Activated T-helper 2 cell treated with anti-CD3 and anti-CD28 coated beads, Interferon-gamma antibody, Interleukin-2, Interleukin-4, amounts not matched to agents 10 μg/mL and 5 μg/mL and 100 μg/mL, durations not matched to agents 14 hours and 24 hours and 36 hours (primary cell): ENCODE measurements at places on chromosomes 6 and 20. TPM values are rescaled to one million over a fixed set of nuclear protein-coding genes. Genes with fewer than 3 reads are reported as not detected.

GRCh38 chr6:122752459-122752858 lies 27.1 kb upstream of the FABP7 start:
- no peak for DNase-seq
- H3K27ac ChIP-seq, result no peak overlapping the region
- H3K27me3 ChIP-seq, result peaks cover 2% of the 10 kb centered on the region

- DNase-seq, result no peak
- no peaks in the 10 kb centered on the region for H3K27me3 ChIP-seq
- H3K36me3 ChIP-seq, result peaks cover 28% of the 10 kb centered on the region
- no peak overlapping the region for H3K4me3 ChIP-seq
- peaks cover 2% of the 10 kb centered on the region for H3K4me1 ChIP-seq
Measured at GRCh38 chr6:73299151-73299971, 36.4 kb upstream of the KHDC1 start.

ACTL10 gene
- 2.6 and 3.3 TPM in 2 replicates for total RNA-seq

E2F3 gene
- 27.9 TPM in 2 replicates for total RNA-seq

DNA sequence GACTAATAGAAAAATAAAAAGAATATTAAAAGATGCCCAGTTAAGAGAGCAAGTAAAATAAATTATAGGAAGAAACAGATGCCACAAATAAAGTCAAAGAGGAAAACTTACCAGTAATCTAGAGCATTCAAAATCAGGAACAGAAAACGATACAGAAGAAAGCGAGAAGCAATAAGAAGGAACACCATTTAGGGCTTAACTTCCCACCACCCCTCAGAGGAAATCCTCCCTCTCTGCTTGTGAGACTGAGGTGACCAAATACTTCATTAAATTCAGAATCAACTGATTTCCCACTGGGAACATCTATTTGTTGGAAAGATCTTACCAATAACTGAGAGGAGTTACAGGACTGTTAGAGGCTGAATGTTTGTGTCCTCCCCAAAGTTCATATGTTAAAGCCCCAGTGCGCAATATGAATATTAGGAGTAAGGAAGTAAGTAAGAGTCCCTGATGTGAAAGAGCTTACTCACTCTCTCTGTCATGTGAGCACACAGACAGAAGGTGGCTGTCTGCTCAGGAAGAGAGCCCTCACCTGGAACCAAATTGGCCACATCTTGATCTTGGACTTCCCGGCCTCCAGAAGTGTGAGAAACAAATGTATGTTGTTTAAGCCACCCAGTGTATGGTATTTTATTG lies 19.5 kb downstream of the KATNA1 start:
- H3K4me1 ChIP-seq, result peaks cover 11% of the 10 kb centered on the region
- peaks cover 30% of the 10 kb centered on the region for H3K36me3 ChIP-seq
- peak overlapping the region; percentile 69 for H3K27ac ChIP-seq
- H3K4me3 ChIP-seq, result no peak overlapping the region
- no peak for DNase-seq

DNA sequence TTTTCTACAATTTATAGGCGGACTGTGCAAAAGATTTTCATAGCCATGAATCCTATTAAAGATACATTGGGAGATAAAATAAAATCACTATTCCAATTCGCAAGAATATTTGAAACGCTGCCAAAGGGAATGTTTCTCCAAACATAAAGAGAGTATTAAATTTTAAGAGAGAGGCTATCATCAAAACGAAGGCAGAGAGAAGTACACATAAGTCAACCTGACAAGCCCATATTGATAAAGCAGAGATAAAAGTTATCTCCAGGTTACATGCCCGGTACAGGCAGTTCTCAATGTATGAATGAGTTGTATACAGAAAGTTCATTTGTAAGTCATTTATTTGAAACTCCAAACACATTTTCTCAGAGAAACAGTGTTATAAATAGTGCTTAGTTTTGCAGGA lies 193.1 kb downstream of the ATXN1 start:
- H3K4me3 ChIP-seq, result no peak overlapping the region
- DNase-seq, result no peak
- H3K4me1 ChIP-seq, result peaks cover 24% of the 10 kb centered on the region
- H3K27me3 ChIP-seq, result no peaks in the 10 kb centered on the region

GRCh38 chr6:18034798-18035202 lies 47.4 kb upstream of the KIF13A start:
- no peaks in the 10 kb centered on the region for H3K36me3 ChIP-seq
- H3K27me3 ChIP-seq, result peaks cover 21% of the 10 kb centered on the region
- no peak overlapping the region for H3K27ac ChIP-seq

DNA sequence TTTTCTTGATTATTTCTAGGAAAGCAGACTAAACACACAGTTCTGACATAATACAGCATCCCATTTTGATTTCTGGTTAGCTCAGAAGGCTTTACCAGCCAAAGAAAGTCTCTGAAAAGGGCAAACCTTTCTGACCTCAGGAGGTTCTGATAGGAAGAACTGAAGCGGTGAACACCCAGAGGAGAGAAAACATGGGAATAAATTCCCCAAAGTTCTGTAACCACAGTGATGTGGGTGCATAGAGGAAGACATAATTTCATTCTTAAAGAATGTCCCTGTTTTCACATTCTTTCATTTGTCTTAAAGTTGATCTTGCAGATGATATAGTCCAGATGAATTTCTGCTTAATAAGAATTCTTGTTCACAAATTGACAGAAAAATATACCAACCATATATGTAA lies 60.3 kb downstream of the RSPO3 start:
- no peak overlapping the region for H3K27ac ChIP-seq
- DNase-seq, result no peak
- H3K36me3 ChIP-seq, result no peaks in the 10 kb centered on the region
- H3K27me3 ChIP-seq, result peaks cover 20% of the 10 kb centered on the region
- no peaks in the 10 kb centered on the region for H3K4me1 ChIP-seq
- no peak overlapping the region for H3K4me3 ChIP-seq

DNA sequence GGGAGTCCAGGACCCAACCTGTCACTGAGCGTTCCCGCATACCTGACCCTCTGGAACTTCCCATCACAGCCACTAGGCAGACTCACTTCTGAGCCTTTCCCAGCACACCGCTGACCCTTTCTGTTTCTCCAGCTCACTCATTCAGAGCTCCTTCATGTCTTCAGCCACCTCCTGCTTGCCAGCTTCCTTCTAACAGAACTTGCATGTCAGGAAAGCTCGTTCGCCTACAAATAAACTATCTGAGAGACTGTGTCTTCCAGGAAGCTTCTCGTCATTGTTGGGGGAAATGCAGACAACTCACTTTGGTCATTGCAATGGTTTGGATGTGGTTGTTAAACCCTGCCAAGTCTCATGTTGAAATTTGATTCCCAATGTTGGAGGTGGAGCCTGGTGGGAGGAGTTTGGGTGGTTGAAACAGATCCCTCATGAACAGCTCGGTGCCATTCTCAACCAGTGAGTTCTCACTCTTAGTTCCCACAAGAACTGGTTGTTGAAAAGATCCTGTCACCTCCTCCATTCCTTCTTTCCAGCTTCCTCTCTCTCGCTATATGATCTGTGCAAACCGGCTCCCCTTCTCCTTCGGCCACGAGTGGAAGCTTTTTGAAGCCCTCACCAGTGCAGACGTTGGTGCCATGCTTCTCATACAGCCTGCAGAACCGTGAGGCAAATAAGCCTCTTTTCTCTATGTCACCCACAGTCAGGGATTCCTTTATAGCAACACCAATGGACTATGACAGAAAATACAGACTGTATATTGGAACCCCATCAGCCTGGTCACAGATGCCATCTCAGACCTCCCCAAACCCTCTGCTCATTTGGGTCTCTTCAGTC lies 1.4 kb upstream of the MUC21 start:
- no peak for DNase-seq
- no peak overlapping the region for H3K4me3 ChIP-seq
- H3K27me3 ChIP-seq, result peaks cover 39% of the 10 kb centered on the region
- no peaks in the 10 kb centered on the region for H3K36me3 ChIP-seq
- H3K27ac ChIP-seq, result no peak overlapping the region

DNA sequence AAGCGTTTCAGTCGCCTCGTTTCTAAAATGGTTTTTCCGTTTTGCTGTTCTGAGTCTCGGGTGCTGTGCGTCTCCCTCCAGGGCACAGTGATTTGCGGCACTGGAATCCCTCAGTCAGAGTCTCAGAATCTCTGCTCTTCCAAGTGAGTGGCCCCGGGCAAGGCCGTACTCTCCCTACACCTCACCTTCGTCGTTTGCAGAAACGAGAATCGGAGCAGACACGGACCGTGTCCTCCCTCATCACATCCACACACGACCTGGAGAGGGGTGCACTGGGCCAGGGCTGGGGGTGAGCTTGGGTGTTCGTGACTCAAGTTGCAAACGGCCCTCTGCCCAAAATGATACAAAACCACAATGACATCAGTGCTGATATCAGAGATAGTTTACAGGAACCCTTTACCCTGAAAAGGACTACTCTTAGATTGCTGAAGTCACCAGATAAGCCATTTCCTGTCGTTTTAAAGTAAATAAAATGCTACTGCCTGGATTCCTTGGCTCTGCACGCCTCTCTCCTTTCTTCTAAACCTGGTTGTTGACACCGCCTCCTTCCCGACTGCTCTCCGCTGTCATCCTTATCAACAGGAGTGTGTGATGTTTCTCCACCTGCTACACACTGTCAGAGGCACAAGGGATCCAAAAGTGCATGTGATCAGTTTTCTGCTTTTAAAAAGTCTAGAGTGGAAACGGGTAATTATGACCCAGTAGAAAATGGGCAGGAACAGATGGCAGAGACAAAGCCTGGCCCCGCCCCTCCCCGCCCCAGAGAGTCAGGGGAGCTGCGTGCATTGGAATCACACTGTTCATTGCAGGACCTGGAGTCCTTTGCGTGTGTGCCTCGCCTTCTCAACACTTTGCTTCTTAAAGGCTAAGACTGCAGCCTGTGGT lies 38.4 kb downstream of the KIF25 start:
- peak overlapping the region; percentile 87 for H3K27ac ChIP-seq
- peaks cover 5% of the 10 kb centered on the region for H3K36me3 ChIP-seq
- H3K27me3 ChIP-seq, result peaks cover 5% of the 10 kb centered on the region
- H3K4me1 ChIP-seq, result peaks cover 6% of the 10 kb centered on the region
- peak overlapping the region; percentile 71 for H3K4me3 ChIP-seq

DNA sequence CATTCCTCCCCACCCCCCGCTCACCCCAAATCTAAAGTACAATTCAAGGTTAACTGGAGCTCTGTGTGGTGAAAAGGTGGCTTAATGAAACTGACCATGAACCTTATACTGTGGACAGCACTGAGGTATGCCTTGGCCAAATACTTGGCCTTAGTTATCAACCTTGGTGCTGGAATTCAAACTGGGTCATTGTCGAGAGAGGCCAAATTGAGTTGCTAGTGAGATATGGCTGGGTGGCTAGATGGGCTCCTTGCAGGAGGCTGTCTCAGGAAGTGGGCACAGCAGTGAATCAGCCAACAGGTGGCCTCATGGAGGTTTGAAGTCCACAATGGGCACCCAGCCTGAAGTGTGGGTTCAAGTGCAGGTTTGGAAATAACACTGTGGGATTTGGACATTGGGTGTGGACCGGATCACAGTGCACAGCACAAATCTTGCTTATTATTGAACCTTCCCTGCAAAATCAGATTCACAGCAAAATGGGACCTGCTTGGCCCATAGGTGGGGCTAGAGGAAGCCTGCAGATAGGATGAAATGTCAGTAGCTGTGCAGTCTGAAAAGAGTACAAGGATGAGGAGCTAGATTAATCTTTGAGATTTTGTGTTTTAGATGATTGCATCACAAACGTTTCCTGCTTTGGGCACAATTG lies 5.6 kb upstream of the BTBD3 start:
- H3K27ac ChIP-seq, result no peak overlapping the region
- H3K4me1 ChIP-seq, result peaks cover 5% of the 10 kb centered on the region
- H3K36me3 ChIP-seq, result no peaks in the 10 kb centered on the region
- no peak overlapping the region for H3K4me3 ChIP-seq

DNA sequence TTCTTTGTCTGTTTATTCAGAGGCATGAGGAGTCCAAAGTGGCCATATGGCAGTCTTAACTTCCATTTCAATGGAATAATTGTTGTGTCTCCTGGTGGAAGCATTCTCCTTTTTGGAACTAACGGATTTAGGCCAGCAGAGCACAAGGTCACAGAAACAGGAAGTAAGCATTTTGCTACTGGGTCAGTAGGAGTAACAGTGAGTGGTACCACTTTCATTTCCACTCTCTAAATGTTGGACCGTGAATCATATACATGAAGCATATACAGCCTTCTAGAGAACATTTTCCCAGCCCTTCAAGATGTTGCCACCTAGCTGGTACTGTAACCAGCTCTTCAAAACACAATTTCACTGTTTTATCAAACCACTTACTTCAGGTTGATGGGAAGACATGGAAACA lies 182.8 kb downstream of the EYS start:
- no peaks in the 10 kb centered on the region for H3K27me3 ChIP-seq
- DNase-seq, result no peak
- H3K27ac ChIP-seq, result no peak overlapping the region
- H3K36me3 ChIP-seq, result no peaks in the 10 kb centered on the region

DNA sequence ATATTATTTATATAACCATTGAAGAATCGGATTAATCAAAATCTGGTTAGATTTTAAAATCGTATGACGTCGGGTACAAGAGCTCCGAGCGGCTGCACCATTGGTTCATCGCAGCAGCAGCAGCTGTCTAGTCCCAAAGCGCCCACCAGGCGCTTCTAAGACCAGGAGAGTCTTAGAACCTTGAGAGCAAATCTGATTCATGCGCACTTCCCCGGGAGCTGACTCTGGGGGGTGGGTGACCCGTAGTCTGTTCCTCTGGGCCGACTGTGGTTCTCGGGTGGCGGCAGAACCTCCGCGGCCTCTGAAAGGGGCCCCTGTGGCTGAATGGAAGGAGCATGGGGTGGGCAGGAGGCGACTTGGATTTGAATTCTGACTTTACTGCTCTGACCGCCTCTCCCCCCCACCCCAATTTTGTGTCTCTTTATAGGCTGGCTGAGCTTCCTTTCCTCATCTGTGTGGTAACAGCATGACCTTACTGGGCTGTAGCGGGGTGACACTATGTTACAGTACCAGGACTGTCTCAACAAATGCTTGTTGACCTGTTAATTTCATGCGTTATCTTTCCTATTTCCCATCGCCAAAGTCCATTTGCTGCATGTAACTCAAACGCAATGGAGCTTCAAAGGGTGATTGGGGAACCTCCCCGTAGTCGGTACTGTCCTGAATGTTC lies 119.7 kb downstream of the RTN4IP1 start:
- H3K27ac ChIP-seq, result no peak overlapping the region
- H3K4me3 ChIP-seq, result peak overlapping the region; percentile 87
- H3K4me1 ChIP-seq, result peaks cover 41% of the 10 kb centered on the region
- H3K36me3 ChIP-seq, result peaks cover 4% of the 10 kb centered on the region

DNA sequence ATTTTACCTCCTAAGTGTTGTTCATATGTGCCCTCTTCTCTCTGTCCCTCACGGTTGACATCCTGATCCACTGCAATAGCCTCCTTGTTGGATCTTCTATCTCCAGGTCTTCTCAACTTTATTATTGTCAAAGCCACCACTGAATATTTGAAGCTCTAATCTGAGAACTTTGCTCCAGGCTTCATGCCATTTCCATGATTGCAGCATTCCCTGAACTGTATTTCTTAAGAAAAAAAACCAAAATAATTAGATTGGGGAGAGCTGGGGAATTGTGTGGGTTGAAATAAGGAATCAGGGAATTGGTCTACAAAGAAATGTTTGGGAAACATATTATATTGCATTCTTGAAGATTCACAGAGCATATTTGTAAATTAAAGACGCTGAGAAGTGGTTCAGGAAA lies 2.5 kb upstream of the STX7 start:
- H3K27ac ChIP-seq, result no peak overlapping the region
- peaks cover 24% of the 10 kb centered on the region for H3K4me1 ChIP-seq
- no peak overlapping the region for H3K4me3 ChIP-seq
- H3K27me3 ChIP-seq, result peaks cover 37% of the 10 kb centered on the region
- no peaks in the 10 kb centered on the region for H3K36me3 ChIP-seq
- DNase-seq, result no peak

ETV7 gene
- total RNA-seq, result 0.51 and 0.57 TPM in 2 replicates

GRCh38 chr6:113047148-113047547 lies 700.0 kb downstream of the RFPL4B start:
- DNase-seq, result no peak
- H3K4me3 ChIP-seq, result no peak overlapping the region
- H3K36me3 ChIP-seq, result no peaks in the 10 kb centered on the region
- no peaks in the 10 kb centered on the region for H3K27me3 ChIP-seq
- H3K27ac ChIP-seq, result no peak overlapping the region
- H3K4me1 ChIP-seq, result no peaks in the 10 kb centered on the region
